Natural killer cell (primary cell): ENCODE measurements at places on chromosomes 16 and 17. TPM values are rescaled to one million over a fixed set of nuclear protein-coding genes. Genes with fewer than 3 reads are reported as not detected.

DNA sequence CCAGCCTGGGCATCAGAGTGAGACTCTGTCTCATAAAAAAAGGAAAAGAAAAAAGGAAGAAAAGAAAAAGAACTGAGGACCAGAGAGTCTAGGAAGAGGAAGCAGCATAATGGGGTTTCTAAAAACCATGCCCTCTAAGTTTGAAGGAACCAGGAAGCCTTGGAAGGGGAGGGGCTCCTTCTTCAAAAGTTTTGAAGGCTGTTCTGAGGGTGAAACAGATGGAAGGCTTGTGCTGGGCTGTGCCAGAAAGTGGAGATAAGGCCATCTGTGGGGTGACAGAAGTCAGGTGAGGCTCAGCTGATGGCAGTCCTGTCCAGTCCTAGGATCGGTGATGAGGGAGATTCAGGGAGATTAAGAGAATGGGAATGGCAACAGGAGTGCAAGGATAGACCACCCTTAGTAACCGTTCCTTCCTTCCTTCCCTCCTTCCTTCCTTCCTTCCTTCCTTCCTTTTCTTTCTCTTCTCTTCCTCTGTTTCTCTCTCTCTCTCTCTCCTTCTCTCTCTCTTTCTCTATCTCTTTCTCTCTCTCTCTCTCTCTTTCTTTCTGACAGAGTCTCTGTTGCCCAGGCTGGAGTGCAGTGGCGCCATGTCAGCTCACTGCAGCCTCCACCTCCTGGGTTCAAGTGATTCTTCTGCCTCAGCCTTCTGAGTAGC, 182.6 kb downstream of the NTN1 start:
- H3K36me3 ChIP-seq, result no peaks in the 10 kb centered on the region
- no peak overlapping the region for H3K4me3 ChIP-seq
- no peak for DNase-seq
- no peak overlapping the region for H3K27ac ChIP-seq
- peaks cover 7% of the 10 kb centered on the region for H3K4me1 ChIP-seq

GRCh38 chr17:82065638-82066303, at the start of gene DUS1L:
DUS1L (minus strand) TSS chr17:82065804; CDS start chr17:82065059, 745 bp downstream.
- peaks cover 30% of the 10 kb centered on the region for H3K4me1 ChIP-seq
- H3K27me3 ChIP-seq, result no peaks in the 10 kb centered on the region
- peak; percentile 74 for DNase-seq
- H3K27ac ChIP-seq, result peak within 1 kb of the TSS; percentile 91
- peaks cover 12% of the 10 kb centered on the region for H3K36me3 ChIP-seq

GRCh38 chr17:1762901-1763898, 1.3 kb downstream of the SERPINF1 start:
- H3K4me3 ChIP-seq, result no peak overlapping the region
- no peaks in the 10 kb centered on the region for H3K36me3 ChIP-seq
- no peaks in the 10 kb centered on the region for H3K27me3 ChIP-seq
- peak; percentile 20 for DNase-seq
- H3K27ac ChIP-seq, result peak overlapping the region; percentile 62
- peaks cover 38% of the 10 kb centered on the region for H3K4me1 ChIP-seq

The MGAT5B gene
- total RNA-seq, result not detected

The TP53TG3B gene
- not detected for total RNA-seq

DNA sequence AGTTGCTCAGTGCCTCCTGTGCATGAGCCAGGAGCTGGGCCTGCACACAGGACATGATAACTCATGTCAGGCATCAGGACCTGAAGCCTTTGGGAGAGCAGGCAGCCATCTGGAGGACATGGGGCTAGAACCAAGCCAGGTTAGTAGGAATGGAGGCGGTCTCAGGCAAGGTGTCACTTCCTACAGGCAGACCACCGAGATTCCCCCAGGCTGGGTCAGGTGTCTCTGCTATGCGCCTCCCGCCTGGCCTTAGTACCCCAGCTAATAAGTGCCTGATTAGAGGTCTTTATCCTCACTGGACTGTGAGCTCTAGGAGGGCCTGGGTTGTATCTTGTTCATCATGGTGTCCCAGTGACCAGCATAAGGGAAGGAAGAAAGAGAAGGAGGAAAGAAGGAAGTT, 15.6 kb downstream of the SAMD14 start:
- H3K4me1 ChIP-seq, result peaks cover 11% of the 10 kb centered on the region
- H3K27me3 ChIP-seq, result peaks cover 11% of the 10 kb centered on the region
- peaks cover 6% of the 10 kb centered on the region for H3K36me3 ChIP-seq
- no peak for DNase-seq
- no peak overlapping the region for H3K4me3 ChIP-seq

The CRHR1 gene
- total RNA-seq, result not detected

DNA sequence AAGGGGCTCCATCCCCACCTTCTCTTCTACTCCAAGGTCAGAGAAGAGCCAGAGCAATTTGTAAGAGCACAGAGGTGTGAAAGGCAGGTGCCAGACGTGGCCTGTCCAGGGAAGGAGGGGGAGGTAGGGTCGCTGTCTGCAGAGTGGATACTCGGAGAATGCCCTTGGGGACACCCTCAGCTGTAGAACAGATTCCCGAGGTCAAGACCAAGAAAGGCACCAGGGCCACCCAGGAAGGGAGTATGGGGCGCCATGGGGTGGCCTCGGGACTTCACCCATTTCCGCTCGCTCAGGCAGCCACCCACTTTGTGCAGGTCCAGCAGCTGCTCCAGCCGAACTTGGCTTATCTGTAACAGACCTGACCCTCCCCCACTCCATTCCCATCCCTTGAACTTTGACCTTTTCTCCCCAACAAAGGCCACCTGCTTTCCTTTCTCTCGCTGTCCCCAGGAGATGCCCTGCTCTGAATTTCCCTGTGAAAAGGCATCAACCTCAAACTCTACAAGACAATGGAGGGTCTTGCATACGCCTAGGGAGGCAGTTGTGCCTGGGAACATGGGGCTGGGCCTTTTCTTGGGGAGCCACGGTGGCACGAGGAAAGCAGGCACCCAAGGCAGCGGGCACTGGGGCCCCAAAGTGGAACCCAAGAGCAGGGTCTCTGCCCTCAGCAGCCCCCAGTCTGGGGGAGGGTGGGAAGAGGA, 11.3 kb upstream of the AXIN2 start:
- no peaks in the 10 kb centered on the region for H3K4me1 ChIP-seq
- no peak overlapping the region for H3K27ac ChIP-seq
- no peak for DNase-seq
- H3K36me3 ChIP-seq, result no peaks in the 10 kb centered on the region
- H3K4me3 ChIP-seq, result no peak overlapping the region

GRCh38 chr17:76237859-76238313, 2.4 kb downstream of the RNF157 start:
- peaks cover 11% of the 10 kb centered on the region for H3K27me3 ChIP-seq

- DNase-seq, result no peak
- H3K27me3 ChIP-seq, result no peaks in the 10 kb centered on the region
- no peak overlapping the region for H3K4me3 ChIP-seq
- H3K36me3 ChIP-seq, result peaks cover 5% of the 10 kb centered on the region
These were observed 15.1 kb downstream of the SCIMP start for GRCh38 chr17:5219536-5219935.

GRCh38 chr16:13480801-13481200, 439.2 kb upstream of the ERCC4 start:
- H3K27me3 ChIP-seq, result no peaks in the 10 kb centered on the region
- no peaks in the 10 kb centered on the region for H3K36me3 ChIP-seq
- H3K4me3 ChIP-seq, result no peak overlapping the region
- no peak for DNase-seq
- H3K4me1 ChIP-seq, result no peaks in the 10 kb centered on the region

DNA sequence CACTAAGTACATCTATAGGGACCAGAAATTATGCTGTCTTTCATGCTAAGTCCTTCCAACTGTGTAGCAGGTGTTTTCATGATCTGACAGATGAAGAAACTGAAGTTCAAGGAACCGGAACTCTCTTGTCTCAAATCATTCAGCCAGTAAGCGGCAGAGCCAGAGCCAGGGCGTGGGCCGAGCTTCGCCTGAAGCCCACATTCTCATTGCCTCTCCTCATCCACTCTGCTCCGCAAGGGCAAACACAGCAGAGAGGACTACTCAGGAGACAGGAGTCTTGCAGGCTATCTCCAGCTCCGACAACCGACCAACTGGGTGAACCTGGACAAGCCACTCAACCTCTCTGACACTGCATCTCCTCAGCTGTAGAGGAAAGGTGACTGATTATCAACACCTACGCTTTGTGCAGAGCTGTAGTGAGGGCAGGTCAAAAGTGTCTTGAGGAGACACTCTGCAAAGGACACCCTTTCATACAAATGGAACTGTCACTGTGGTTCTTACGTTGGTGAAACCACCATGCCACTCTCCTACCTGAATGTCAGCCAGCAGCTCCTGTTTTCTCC, 72.9 kb downstream of the CYTH1 start:
- no peak overlapping the region for H3K4me3 ChIP-seq
- H3K4me1 ChIP-seq, result peaks cover 43% of the 10 kb centered on the region
- DNase-seq, result no peak

DNA sequence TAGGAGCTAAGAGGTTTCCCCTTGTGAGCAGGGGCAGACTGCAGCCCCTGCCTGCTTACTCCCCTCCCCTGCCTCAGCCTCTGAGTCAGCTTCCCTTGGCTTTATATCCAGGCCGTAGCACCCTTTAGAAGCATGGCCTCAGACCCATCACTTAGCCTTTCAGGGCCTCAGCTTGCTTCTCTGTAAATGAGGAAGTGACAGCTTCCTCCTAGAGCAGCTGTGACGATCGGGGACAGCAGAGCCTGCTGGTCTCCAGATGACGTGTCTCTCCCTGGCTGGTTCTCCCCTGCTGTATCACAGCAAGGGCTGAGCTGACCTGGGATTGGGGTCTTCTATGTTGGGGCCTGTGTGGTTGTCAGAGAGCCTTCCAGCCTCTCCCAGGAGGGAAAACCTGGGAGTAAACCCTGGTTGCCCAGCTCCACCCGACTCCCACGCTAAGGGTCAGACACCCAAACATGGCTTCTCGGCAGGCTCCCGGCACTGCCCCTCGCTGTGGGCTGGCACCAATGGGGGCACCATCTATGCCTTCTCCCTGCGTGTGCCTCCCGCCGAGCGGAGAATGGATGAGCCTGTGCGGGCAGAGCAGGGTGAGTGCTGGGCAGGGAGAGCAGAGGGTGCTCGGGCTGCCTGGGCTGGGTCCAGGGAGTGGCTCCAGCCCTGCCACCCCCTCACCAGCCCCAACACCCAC, 16.3 kb upstream of the MYO15B start:
- H3K36me3 ChIP-seq, result peaks cover 41% of the 10 kb centered on the region
- peaks cover 23% of the 10 kb centered on the region for H3K4me1 ChIP-seq
- peak overlapping the region; percentile 77 for H3K27ac ChIP-seq
- DNase-seq, result no peak
- no peaks in the 10 kb centered on the region for H3K27me3 ChIP-seq

The POLDIP2 gene
- 37.0 TPM for total RNA-seq

- H3K27ac ChIP-seq, result no peak overlapping the region
- no peaks in the 10 kb centered on the region for H3K4me1 ChIP-seq
- H3K27me3 ChIP-seq, result no peaks in the 10 kb centered on the region
- no peak overlapping the region for H3K4me3 ChIP-seq
- DNase-seq, result no peak
- H3K36me3 ChIP-seq, result no peaks in the 10 kb centered on the region
These were observed 518.5 kb downstream of the CDH13 start for GRCh38 chr16:83145297-83145696.

DNA sequence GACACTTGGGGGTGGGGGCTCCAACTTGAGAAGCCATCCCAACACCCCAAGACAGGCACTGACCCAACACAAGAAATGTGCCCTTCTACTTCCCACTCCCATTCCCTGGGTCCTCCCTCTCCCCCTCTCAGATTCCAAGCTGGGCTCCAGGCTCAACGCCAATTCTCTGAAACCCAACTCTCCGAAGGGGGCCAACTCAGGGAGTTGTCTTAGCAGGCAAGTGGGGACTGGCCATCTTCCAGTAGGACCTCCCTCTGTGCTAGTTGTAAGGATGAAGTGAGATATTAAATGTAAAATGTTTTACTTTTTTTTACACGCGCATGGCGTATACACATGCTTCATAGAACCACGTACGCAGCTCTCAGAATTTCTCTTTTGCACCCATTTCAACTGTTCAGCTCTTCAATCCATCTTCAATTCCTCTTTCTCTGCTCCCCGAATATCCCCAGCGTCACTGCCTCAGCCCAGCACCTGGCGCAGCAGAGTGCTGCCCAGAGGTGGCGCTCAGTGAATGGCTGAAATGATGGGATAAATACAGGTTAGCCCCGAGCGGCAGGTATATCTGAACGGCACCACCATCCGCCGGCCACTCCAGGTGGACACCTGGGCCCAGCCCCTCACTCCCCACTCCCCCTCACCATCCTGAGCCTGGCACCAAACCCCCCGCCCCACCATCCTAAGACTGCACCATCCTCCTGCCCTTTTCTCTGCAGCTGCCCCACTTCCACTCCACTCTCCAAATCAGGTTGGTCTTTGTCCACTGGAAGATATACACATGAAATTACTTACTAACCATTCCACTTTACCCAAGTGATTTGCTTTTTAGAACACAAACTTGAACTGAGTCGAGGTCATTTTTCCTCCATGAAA, 43.9 kb upstream of the TNRC6C start:
- H3K36me3 ChIP-seq, result no peaks in the 10 kb centered on the region
- H3K4me1 ChIP-seq, result peaks cover 8% of the 10 kb centered on the region
- no peak overlapping the region for H3K27ac ChIP-seq
- H3K4me3 ChIP-seq, result no peak overlapping the region

GRCh38 chr16:53083119-53083518, 28.3 kb downstream of the CHD9 start:
- peaks cover 5% of the 10 kb centered on the region for H3K36me3 ChIP-seq
- no peaks in the 10 kb centered on the region for H3K4me1 ChIP-seq
- no peak overlapping the region for H3K4me3 ChIP-seq

The ADORA2B gene
- 0.14 TPM for total RNA-seq

The ENKD1 gene
- 3.7 TPM for total RNA-seq

DNA sequence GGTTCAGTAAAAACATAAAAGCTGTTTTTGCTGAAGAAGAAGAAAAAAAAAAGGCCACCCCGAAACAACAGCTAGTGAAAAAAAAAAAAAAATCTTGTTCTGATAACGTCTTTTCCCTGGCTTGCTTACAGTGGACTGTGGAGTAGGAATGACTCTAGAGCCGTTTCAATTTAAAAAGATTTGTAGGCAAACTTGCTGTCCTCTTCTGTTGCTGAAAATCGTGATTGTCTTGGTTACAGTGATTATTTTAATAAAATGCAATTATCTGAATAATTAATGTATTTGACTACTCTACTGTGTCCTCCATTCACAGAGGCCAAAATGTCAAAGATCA, 190.6 kb upstream of the TBX2 start:
- no peaks in the 10 kb centered on the region for H3K36me3 ChIP-seq
- no peak for DNase-seq
- no peaks in the 10 kb centered on the region for H3K4me1 ChIP-seq

- no peak overlapping the region for H3K27ac ChIP-seq
- no peaks in the 10 kb centered on the region for H3K4me1 ChIP-seq
- no peaks in the 10 kb centered on the region for H3K27me3 ChIP-seq
- no peak overlapping the region for H3K4me3 ChIP-seq
These were observed 35.3 kb downstream of the RAB11FIP3 start for GRCh38 chr16:460787-461186.

The CRYBA1 gene
- not detected for total RNA-seq

The KCNJ18 gene
- not detected for total RNA-seq

The ENPP7 gene
- 0.95 TPM for total RNA-seq
